ENCODE measurements at places on chromosomes 11 and 22.

GRCh38 chr22:23181721-23182308, 1.5 kb downstream of the BCR start:
- DNase-seq = no peak

GRCh38 chr11:10727146-10727851, 23.7 kb upstream of the CTR9 start:
- DNase-seq = no peak

GRCh38 chr11:106770489-106771085, 247.7 kb downstream of the GUCY1A2 start:
- DNase-seq = no peak

GRCh38 chr11:825366-826226, 2.1 kb upstream of the CRACR2B start:
- DNase-seq = no peak

GRCh38 chr11:123392844-123393243, 37.2 kb upstream of the GRAMD1B start:
- DNase-seq = no peak

DNA sequence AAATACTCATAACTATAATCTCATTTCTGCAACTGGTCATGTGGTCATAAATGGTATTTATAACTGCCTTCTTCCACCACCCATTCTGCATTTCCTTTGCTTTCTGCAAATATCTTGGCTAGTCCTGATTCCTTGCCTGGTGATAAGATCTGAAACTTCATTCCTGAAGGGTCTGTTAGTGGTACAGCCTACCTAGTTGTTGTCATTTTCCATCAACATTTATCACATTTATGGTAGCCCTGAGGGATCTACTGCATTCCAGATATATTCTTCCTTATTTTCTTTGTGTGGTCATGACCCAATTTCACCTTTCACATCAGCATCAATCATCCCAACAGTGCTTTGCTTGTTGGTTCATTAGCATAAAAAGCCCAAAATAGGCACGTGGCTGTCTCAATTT, 50.1 kb downstream of the DDX6 start:
- DNase-seq = no peak

DNA sequence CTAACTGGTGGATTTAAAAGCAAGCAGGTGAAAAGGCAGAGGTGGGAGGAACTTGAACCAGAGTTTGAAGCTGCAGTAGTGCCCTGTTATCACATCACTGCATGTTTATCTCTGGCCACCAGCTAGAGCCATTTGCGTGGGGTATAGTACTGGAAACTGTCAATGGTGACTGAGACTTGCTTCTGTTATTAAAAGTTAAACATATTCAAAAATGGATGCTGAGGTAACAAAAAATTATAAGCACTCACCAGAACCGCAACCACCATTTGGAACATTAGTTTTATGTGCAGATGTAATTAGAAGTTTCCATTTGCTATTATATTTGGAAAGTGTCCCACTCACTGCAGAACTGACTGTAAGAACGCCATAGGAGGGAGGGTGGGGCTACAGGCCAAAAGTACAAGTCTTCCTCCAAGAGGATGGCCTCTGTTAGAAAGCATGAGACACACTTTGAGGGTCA, 1.2 kb upstream of the CD59 start:
- DNase-seq = no peak

GRCh38 chr22:43412808-43413795, 1.3 kb downstream of the MPPED1 start:
- DNase-seq = no peak

GRCh38 chr11:122158171-122158570, 42.2 kb upstream of the BLID start:
- no peak for DNase-seq

DNA sequence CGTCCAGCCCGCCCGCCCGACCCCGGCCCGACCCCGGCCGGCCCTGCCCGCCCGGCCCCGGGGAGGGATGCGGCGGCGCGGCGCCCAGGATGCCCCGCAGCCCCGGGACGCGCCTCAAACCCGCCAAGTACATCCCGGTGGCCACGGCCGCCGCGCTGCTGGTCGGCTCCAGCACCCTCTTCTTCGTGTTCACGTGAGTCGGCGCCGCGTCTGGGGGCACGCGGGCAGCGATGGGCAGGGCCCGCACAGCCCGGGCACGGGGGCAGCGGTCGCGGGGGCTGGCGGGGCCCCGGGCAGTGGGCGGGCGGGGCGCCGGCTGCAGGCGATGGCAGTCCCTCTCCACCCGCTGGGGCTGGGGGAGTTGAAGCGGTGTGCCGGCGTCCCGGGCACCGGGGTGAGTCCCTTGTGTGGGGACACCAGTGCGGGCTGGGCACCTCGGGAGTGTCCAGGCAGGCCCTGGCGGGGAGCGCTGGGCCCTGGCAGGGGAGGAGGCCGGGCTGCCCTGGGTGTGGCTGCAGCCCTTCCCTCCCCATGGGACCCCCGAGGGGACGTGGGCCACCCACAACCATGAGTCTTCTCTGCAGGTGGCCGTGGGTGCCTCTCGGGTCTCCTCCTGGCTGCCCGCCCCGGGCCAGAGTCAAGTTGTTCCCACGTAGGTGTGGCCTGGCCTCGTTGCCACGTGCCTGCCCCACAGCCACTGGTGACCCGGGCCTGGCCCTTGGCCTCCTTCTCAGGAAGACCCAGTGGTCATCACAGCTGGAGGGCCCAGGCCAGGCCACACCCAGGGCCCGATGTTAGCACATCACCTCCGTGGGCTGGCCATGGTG, 468 bp downstream of the ZDHHC8 start:
- no peak for DNase-seq

- no peak for DNase-seq
Observed at GRCh38 chr11:61033417-61033816, 61.9 kb downstream of the CD6 start.

DNA sequence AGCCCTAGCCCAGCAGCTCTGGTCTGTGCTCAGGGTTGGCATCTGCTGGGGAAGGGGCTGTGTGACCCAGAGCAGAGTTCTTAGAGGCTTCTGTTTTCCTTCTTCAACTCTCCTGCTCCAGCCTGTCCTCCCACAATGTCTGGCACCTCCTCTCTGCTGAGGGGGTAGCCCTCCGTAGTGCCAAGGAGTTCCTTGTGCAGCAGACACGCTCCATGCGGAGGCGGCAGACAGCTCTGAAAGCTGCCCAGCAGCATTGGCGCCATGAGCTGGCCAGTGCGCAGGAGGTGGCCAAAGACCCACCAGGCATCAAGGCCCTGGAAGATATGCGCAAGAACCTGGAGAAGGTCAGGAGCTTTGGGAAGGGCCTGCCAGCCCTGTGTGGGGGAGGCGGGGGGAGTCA, 69.3 kb downstream of the CEP164 start:
- DNase-seq = no peak

DNA sequence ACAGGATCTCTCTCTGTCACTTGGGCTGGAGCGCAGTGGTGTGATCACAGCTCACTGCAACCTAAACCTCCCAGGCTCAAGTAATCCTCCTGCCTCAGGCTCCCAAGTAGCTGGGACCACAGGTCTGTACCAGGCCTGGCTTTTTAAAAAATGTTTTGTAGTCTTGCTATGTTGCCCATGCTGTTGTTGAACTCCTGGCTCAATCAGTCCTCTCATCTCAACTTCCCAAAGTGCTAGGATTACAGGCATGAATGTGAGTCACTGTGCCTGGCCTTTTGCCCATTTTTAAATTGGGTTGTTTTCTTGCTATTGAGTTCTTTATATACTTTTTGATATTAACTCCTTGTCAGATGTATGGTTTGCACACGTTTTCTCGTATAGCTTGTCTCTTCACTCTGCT, 33.0 kb upstream of the PITPNB start:
- no peak for DNase-seq

- no peak for DNase-seq
Observed at GRCh38 chr11:60970890-60971289, 590 bp upstream of the CD6 start.

DNA sequence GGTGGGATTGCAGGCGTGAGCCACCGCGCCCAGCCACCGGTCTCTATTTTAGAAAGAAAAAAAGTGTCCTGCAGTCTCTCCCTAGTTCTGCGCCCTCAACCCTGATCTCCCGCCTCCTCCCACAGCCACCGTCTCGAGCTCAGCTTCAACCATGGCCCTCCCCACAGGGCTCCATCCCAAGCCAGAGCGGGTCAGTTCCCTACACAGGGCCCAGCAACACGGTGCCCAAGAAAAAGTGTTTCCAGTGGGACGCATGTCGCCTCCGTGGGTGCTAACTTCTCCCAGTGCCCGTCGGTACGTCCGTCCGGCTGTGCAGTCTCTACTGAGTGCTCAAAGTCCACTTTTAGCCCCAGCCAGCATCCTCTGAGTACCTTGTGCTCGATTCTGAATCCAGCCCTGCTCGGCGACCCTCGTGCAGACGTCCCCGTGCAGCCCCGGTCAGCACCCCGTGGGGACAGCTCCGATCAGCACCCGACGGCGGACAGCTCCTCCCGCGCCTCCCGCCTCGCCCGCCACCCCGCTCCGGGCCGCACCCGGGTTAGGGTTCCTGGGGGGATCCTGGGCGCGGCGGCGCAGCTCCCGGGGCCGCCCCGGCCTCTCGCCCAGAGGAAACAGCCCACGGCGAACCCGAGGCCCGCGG, 657 bp upstream of the MAPK8IP2 start:
- DNase-seq = no peak

DNA sequence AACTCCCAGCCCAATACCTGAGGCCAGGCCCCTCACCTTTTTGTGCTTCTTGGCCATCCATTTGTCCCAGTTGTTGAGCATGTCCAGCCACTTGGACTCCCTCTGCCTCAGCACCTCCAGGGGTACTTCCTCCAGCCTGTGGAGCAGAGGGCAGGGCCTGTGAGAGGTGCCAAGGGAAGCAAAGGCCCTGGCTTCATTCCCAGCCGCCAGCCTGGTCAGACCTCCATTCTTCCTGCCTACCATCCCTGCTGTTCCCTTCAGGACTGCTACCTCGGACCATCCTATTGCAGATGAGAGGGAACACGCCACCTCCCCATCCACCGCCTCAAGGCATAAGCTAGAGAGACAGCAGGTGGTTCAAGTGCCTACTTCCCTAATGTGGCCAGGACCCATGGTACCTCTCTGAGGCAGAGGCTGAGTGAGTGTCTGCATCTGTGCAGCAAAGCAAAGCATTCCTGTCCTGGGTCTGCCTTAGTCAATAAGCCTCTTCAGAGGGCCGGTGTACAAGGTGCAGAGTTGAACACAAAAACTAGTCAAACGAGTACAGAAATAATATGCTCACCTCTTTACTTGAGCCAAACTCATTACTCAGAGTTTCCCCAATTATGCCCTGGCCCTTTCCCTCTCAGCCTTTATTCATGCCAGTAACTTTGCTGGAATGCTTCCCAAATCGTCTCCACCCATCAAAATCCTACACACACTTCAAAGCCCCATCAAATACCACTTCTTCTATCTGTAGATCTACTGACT, 15.4 kb upstream of the CASTOR1 start:
- no peak for DNase-seq

DNA sequence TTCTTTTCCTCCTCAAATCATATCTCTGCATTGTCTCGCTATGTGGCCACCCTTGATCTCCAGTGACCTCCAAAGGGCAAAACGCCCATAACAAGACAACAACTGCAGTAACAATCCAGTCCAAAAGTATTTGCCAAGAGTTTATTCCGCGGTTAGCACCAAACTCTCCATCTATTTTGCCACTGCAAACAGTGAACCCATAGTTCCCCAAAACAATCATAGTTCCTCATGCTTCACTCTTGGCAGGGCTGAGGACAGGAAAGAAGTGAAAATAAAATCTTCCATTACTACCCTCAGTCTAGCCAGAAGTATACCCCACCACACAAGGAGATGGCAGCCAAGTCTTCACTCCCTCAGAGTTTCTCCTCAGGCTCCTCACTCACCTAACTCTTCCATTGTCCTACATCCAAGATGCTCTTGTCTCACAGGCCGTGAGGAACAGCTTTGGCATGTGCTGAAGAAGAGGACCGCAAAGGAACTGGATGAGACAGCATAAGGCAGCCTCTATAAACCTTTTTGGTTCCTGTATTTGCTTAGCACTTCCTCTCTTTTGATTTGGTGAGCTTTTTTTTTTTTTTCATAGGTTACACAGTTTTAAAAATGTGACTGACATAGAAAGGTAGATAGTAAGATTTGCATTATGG, at the start of gene LPXN:
Gene LPXN (minus strand): TSS at position 480 of the 644 bp plus-strand sequence. CDS start 84 bp downstream, at position 396.
- no peak for DNase-seq

DNA sequence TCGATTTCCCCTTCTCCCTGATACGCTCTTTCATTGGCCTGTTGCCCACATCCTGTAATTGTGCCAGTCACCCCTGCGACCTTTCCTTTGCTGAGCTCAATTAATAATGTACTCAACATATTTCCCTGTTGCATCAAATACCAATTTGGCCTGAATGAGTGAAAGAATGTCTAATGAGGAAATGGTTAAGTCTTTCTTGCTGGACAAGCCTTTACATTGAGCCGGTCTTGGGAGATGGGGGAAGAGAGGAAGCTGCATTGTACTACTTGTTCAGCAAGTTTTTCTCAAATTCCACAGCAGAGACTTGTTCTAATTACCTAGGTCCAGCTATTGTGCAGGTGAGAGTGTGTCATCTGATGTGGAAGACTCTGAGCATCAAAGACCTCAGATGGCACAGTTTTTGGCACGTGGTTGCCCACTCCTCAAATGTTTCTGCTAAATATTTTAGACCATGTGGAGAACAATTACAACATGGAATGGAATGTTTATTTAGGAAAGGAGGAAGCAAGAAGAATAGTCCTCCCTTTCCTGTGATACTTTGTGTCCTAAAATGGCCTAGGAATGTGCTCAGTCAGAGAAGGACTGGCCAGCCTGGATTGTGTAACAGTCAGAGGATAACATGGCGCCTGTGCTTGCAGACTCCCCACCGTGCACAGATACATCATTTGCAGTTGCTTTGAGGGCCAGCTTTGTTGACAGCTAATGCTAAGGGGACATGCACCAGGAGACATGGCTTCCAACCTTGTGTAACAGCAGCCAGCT, 129.5 kb upstream of the E2F8 start:
- no peak for DNase-seq

- DNase-seq = no peak
Observed at GRCh38 chr11:67027483-67027930, 4.6 kb downstream of the SYT12 start.

DNA sequence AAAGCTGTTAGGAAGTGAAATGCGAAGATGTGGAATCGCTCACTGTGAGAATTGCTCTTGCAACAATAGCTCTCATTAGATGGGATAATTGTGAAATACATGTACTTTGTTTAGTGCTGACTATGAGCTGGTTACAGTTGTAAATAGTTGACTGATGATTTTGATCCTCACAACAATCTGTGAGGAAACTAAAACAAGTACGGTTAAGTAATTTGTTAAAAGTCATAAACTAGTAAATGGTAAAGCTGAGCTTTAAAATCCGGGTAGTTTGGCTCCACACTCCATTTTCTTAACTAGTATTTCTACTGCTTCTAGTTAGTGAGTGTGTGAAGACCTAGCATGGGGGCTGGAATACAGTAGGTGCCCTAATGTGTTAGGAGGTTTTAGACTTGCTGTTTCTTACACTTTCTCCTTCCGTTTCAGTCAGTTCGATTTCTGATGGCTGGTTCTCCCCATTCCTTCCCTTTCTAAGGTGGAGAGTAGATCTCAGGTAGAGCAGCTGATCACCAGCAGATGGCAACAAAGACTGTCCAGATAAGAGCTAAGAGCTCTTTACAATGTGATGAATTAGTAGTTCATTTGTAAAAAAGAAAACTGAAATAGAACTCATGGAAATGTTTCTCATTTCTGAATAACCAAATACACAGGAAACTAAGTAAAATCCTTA, 16.3 kb upstream of the CYP2R1 start:
- no peak for DNase-seq

All from NK-92 treated with Interleukin-12 subunit alpha and Interleukin-12 subunit beta, amount 100 ng/mL, for 24 hours (cell line).